ENCODE measurements at places on chromosomes 7 and 10.

DNA sequence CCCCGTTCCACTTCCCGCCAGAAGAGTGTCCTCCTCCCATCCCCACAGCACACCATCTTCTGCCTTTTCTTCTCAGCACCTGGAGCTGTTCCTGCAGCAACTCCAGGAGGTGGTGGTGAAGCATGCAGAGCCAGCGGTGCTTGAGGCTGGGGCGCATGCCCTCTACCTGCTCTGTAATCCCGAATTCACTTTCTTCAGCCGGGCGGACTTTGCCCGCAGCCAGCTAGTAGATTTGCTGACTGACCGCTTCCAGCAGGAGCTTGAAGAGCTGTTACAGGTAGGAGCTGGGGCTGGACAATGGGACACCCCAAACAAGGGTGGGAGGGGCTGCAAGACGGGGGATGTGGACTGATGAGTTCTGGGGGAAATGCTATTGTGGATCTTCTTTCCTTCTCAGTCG lies 19.1 kb upstream of the PVRIG start:
- no peak for DNase-seq
- no peaks in the 10 kb centered on the region for H3K36me3 ChIP-seq
- no peak overlapping the region for H3K27ac ChIP-seq

DNA sequence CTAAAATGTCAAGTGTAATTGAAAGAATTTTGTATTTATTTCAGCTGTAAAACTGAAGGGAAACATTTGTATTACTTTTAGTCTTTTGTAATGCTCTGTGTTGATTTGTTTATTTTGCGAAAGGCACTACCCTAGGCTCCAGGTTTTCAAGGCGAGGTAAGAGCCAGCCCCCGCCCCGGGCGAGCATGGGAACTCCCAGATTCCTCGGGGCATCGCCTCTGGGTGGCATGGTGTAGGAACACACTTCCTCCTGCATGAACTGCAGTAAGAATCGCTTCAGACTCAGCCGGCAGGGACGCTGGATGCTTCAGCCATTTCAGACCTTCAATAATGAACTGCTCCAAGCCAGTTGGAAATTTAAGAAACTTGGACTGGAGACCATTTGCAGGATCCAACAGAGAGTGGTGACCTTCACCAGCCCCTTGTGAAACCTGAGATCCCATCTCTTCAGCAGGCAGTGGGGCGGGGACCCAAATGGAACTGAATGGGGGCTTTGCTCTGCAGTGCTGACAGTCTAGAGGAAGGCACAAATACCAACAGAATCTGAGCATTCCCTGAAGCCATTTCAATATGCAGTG lies 544.3 kb upstream of the MGMT start:
- H3K4me1 ChIP-seq, result no peaks in the 10 kb centered on the region
- no peak for DNase-seq
- H3K27me3 ChIP-seq, result no peaks in the 10 kb centered on the region
- no peaks in the 10 kb centered on the region for H3K36me3 ChIP-seq
- no peak overlapping the region for H3K27ac ChIP-seq
- H3K4me3 ChIP-seq, result no peak overlapping the region

- H3K36me3 ChIP-seq, result no peaks in the 10 kb centered on the region
- DNase-seq, result no peak
- no peak overlapping the region for H3K27ac ChIP-seq
These were observed 103.8 kb downstream of the NKX6-2 start for GRCh38 chr10:132681858-132682755.

GRCh38 chr10:88172159-88172558 lies 308.7 kb downstream of the PTEN start:
- no peak for DNase-seq
- peaks cover 17% of the 10 kb centered on the region for H3K4me1 ChIP-seq
- no peak overlapping the region for H3K4me3 ChIP-seq
- no peaks in the 10 kb centered on the region for H3K36me3 ChIP-seq
- no peaks in the 10 kb centered on the region for H3K27me3 ChIP-seq
- H3K27ac ChIP-seq, result no peak overlapping the region

- no peak for DNase-seq
- H3K27ac ChIP-seq, result no peak overlapping the region
- no peaks in the 10 kb centered on the region for H3K36me3 ChIP-seq
- no peak overlapping the region for H3K4me3 ChIP-seq
- H3K4me1 ChIP-seq, result no peaks in the 10 kb centered on the region
These were observed 167.0 kb upstream of the PITRM1 start for GRCh38 chr10:3339531-3339950.

GRCh38 chr10:119478111-119478802 lies 64.3 kb downstream of the RGS10 start:
- peaks cover 28% of the 10 kb centered on the region for H3K4me1 ChIP-seq
- H3K36me3 ChIP-seq, result no peaks in the 10 kb centered on the region
- H3K27ac ChIP-seq, result no peak overlapping the region
- DNase-seq, result peak; percentile 5
- H3K27me3 ChIP-seq, result no peaks in the 10 kb centered on the region
- no peak overlapping the region for H3K4me3 ChIP-seq

DNA sequence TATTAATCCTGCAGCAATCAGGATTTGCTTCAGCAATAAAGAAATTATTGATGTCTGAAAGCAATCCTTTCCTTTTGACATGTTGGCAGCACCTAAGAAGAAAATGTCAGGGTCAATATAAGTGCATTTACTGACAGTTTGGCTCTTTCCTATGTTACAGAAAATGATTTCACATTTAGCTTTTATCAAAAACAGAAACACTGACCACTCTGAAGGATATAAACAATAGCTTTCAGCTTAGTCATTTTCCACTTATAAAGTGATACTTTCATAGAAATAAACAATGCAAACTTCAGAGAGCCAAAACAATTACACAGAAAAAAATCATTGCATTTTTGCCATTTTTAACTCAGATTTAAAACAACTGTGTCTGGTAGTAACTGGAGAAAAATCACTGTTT lies 325.6 kb upstream of the KAT6B start:
- no peak overlapping the region for H3K4me3 ChIP-seq
- no peak overlapping the region for H3K27ac ChIP-seq
- DNase-seq, result no peak
- H3K27me3 ChIP-seq, result no peaks in the 10 kb centered on the region

GRCh38 chr7:74579800-74580685 lies 77.5 kb upstream of the GTF2I start:
- no peaks in the 10 kb centered on the region for H3K36me3 ChIP-seq
- no peaks in the 10 kb centered on the region for H3K27me3 ChIP-seq
- H3K4me1 ChIP-seq, result no peaks in the 10 kb centered on the region
- no peak for DNase-seq
- no peak overlapping the region for H3K27ac ChIP-seq

GRCh38 chr7:23277359-23277989 lies 21.7 kb upstream of the MALSU1 start:
- H3K4me1 ChIP-seq, result no peaks in the 10 kb centered on the region
- no peak overlapping the region for H3K4me3 ChIP-seq
- no peaks in the 10 kb centered on the region for H3K36me3 ChIP-seq
- no peak for DNase-seq
- H3K27me3 ChIP-seq, result no peaks in the 10 kb centered on the region

GRCh38 chr10:60359066-60359465 lies 30.6 kb downstream of the ANK3 start:
- H3K27me3 ChIP-seq, result no peaks in the 10 kb centered on the region
- no peak overlapping the region for H3K4me3 ChIP-seq
- H3K4me1 ChIP-seq, result no peaks in the 10 kb centered on the region
- no peak overlapping the region for H3K27ac ChIP-seq

- H3K36me3 ChIP-seq, result no peaks in the 10 kb centered on the region
- DNase-seq, result no peak
- no peaks in the 10 kb centered on the region for H3K27me3 ChIP-seq
- no peak overlapping the region for H3K4me3 ChIP-seq
These were observed 271.9 kb downstream of the TNS3 start for GRCh38 chr7:47310020-47310419.

GRCh38 chr10:106360870-106361269 lies 803.6 kb downstream of the SORCS1 start:
- no peak for DNase-seq
- H3K36me3 ChIP-seq, result no peaks in the 10 kb centered on the region
- H3K27me3 ChIP-seq, result no peaks in the 10 kb centered on the region
- no peak overlapping the region for H3K4me3 ChIP-seq
- H3K27ac ChIP-seq, result no peak overlapping the region

- no peak overlapping the region for H3K27ac ChIP-seq
- no peaks in the 10 kb centered on the region for H3K36me3 ChIP-seq
- H3K27me3 ChIP-seq, result no peaks in the 10 kb centered on the region
- no peak overlapping the region for H3K4me3 ChIP-seq
- no peaks in the 10 kb centered on the region for H3K4me1 ChIP-seq
These were observed 592.9 kb upstream of the NRP1 start for GRCh38 chr10:33927347-33927746.

DNA sequence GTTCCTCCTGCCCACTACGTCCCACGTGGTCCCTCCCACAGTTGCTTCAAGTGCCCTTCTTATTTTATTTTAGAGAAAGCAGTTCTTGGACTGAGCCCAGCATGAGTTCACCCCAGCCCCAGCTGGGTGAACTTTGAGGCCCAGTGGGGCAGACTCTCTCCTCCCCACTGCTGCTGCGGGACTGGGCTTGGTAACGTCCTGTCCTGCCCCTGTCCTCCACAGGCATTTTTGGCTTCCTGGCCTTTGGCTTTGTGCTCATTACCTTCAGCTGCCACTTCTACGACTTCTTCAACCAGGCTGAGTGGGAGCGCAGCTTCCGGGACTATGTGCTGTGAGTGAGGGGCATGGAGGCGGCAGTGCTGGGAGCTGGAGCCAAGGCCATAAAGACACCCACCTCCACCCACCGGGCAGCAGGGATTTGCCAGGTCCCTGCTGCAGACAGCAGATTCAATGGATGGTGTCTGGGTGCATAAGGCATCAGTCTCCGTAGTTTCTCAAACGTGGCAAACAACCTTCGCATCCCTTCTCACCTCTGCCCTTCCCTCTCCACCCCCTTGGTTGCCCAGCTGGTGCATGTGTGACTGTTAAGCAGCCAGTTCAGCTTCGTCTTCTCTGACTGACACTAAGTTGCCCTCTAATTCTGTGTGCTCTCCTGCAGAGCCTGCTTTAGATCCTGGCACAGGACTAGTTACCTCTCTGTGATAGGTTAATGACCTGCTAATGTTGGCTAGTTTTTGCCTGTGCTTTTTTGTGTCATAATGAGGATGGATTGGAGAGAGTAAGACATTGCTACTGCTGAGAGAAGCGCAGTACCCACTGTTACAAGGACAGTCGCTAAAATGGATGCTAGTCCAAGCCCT lies 15.5 kb upstream of the AHCYL2 start:
- no peak overlapping the region for H3K27ac ChIP-seq
- no peaks in the 10 kb centered on the region for H3K36me3 ChIP-seq
- no peak for DNase-seq
- H3K27me3 ChIP-seq, result no peaks in the 10 kb centered on the region
- H3K4me1 ChIP-seq, result no peaks in the 10 kb centered on the region

- no peaks in the 10 kb centered on the region for H3K36me3 ChIP-seq
- H3K4me1 ChIP-seq, result no peaks in the 10 kb centered on the region
- H3K27me3 ChIP-seq, result no peaks in the 10 kb centered on the region
- DNase-seq, result no peak
- H3K27ac ChIP-seq, result no peak overlapping the region
These were observed 48.4 kb downstream of the SYPL1 start for GRCh38 chr7:106063692-106064091.

DNA sequence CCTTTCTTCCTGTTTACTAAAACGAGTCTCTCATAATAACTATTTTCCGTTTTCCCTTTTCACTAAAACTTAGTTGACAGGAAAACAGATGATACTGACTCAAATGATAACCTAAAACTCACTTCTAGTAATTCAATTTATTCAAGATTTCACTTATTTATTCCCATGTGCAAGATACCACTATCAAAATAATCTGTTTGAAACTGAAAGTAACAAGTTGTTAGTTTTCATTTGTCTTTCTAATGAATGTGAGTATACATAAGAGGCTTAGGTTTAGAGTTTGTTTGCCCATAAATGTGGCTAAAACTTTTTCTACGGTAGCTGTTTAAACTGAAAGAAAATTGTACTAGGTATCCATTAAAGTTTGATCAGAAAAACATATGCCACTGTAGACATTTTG lies 314.9 kb upstream of the STEAP1 start:
- H3K4me1 ChIP-seq, result no peaks in the 10 kb centered on the region
- H3K27me3 ChIP-seq, result no peaks in the 10 kb centered on the region
- no peak overlapping the region for H3K27ac ChIP-seq
- H3K4me3 ChIP-seq, result no peak overlapping the region
- DNase-seq, result no peak

DNA sequence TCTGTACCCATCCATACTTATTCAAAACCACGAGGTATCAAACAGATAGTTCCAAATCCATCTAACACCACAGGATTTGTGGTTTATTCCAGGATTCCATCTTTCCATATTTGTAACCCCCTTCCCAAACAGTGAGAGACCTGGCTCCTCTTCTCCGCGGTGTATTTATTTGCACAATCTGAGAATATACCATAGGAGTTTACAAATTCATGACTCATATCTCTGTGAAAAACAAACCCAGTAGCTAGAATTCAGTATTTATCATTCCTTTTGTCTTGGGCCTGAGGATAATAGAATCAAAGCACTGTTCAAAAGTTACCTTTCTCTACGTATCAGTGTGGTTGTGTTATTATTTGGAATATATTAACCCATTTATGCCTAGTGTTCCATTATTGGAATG lies 31.9 kb downstream of the PDSS1 start:
- H3K36me3 ChIP-seq, result no peaks in the 10 kb centered on the region
- no peak overlapping the region for H3K4me3 ChIP-seq
- no peak overlapping the region for H3K27ac ChIP-seq
- DNase-seq, result no peak
- no peaks in the 10 kb centered on the region for H3K4me1 ChIP-seq
